DMS 273 treated with DMSO at 0.1 percent for 48 hours (cell line): ENCODE measurements at places on chromosomes 2 and 18.

DNA sequence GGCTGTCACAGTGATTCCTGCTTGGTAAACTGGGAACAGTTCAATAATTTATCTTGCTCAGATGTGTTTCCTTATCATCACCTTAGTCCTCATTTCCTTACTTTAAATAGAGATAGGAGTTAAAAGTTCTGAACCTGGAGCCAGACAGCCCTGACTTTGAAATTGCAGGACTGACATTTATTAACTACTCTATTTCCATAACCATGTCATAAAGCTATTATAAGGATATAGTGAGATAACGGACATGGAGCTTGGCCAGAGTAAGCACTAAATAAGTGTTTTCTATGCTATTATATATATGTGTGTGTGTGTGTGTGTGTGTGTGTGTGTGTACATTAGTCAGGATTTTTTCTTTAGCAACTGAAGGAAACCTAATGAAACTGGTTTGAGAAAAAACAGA lies 13.1 kb downstream of the NT5DC4 start:
- DNase-seq = no peak

DNA sequence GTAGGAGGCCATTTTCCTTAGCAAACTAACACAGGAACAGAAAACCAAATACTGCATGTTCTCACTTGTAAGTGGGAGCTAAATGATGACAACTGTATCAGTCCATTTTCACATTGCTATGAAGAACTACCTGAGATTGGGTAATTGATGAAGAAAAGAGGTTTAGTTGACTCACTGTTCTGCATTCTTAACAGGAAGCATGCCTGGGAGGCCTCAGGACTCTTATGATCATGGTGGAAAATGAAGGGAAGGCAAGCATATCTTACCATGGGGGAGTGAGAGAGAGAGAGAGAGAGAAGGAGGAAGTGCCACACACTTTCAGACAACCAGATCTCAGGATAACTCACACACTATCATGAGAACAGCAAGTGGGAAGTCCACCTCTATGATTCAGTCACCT lies 105.3 kb downstream of the PARD3B start:
- no peak for DNase-seq

- no peak for DNase-seq
Observed at GRCh38 chr18:74155276-74155675, 7.0 kb downstream of the TIMM21 start.

- no peak for DNase-seq
Observed at GRCh38 chr2:220583725-220584124, 956.3 kb downstream of the SLC4A3 start.

GRCh38 chr2:164746713-164747112 lies 94.9 kb downstream of the COBLL1 start:
- no peak for DNase-seq

- no peak for DNase-seq
Observed at GRCh38 chr2:126715576-126716406, 59.8 kb downstream of the GYPC start.

DNA sequence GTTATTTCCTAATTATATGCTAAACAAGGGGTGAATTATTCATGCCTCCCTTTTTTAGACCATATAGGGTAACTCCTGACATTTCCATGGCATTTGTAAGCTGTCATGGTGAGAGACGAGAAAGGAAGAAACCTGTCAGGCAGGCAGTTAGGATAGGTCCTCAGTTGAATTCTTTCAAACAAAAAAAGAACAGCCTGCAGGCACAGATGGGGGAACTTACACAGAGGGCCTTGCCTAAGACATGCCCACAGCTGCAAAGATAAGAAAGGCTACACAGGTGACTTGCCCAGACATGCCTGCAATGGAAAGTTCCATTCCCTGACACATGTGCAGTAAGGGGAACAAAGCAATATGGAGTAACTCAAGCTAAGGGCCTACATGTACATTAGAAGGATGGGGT lies 128.1 kb downstream of the TMEM163 start:
- DNase-seq = no peak

DNA sequence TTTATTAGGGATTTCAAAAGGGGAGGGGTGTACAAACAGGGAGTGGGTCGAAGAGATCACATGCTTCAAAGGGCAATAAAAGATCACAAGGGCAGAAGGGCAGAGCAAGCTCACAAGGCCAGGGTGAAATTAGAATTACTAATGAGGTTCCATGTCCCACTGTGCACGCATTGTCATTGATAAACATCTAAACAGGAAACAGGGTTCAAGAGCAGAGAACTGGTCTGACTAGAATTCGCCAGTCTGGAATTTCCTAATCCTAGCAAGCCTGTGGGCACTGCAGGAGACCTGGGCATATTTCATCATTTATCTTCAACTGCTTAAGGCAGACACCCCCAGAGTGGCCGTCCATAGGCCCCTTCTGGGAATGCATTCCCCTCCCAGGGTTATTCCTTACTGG lies 408.2 kb downstream of the ZNF804A start:
- DNase-seq = no peak

DNA sequence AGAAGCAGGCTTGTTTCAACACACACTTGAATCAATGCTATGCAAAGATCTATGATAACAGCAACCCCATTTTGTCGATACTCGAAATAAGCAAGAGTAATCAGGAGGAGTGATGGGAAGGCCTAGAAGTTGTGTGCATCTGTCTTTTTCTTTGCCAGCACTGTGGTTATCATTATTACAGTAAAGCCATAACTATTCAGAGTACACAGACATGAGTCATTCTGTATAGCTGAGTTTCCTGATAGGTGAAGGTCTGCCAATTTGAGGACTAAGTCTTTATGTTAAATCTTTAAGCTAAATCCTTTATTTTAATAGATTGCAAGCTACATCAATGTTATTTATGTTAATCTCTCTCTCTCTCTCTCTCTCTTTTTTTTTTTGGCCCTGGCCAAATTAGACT lies 1344.4 kb upstream of the CELF4 start:
- no peak for DNase-seq

GRCh38 chr2:42195559-42195958 lies 26.4 kb downstream of the EML4 start:
- peak; percentile 31 for DNase-seq

DNA sequence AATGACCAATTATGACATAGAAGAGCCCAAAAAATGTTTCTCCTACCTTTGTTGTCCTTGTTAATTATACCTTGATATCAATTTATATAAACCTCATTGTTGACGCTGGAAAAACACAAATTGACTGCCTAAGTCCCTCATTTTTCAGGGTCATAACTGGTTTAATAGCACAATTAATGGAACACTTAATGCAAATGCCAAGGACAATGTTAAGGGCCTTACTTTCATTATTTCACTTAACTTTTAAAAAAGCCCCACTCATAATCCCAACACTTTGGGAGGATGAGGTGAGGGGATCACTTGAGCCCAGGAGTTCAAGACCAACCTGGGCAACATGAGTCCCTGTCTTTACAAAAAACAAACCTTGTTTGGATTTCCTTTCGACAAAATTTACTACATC lies 3.5 kb upstream of the STPG4 start:
- no peak for DNase-seq

GRCh38 chr18:33350256-33350655 lies 90.3 kb downstream of the CCDC178 start:
- DNase-seq = no peak
